ENCODE measurements at places on chromosomes 1 and 21.

DNA sequence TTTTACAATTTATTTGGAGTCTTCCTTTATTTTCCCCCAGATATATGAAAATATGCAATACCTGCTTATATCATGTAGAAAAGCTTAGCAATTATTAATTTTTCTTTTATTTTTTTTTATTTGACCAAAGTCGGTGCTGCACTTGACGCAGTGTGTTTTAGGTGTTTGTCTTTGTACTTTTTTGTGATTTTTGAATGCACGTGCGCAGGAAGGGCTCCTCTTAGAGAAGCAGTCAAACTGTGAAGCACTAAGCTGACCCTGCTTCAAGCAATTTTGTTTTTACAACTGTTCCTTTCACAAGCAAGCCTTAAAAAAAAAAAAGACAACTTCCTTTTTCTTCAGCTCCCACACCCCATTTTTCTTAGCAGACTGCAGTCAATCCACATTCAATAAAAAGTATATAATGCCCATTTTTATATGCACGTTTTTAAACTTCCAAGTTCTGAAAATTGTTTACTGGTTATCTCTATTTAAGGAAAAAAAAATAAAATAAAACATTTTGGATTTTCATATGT is 267.4 kb downstream of the TM2D1 start:
- no peak for DNase-seq

DNA sequence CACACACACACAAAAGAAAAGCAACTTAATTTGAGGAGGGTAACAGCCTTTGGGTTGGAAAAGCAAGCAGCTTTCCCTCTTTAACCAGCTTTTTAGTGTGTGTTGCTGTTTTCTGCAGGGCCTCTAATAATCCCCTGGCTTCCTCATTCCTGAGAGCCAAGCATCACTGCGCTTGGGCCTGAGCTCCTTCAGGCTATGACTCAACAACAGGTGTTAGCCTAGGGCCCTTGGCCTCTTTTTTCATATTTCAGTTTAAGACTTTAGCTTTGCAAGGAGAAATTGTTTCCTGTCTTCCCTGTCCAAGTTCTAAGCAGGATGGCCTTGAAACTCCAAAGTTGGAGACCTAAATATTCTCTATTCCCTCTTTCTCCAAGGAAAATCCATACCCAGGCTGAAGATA is 26.2 kb upstream of the SNX27 start:
- no peak for DNase-seq

GRCh38 chr1:179002552-179003345 is 22.9 kb upstream of the FAM20B start:
- peak; percentile 54 for DNase-seq

DNA sequence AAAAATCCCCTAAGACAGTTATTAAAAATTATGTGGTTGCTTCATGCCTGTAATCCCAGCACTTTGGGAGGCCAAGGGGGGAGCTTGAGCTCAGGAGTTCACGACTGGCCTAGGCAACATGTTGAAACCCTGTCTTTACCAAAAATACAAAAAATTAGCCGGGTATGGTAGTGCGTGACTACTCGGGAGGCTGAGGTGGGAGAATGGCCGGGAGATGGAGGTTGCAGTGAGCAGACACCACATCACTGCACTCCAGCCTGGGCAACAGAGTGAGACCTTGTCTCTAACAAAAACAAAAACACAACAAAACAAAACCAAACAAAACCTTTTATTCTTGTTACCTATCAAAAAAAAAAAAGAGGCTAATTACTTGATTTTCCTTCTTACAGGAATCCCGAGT is 2.1 kb downstream of the ELK4 start:
- no peak for DNase-seq

DNA sequence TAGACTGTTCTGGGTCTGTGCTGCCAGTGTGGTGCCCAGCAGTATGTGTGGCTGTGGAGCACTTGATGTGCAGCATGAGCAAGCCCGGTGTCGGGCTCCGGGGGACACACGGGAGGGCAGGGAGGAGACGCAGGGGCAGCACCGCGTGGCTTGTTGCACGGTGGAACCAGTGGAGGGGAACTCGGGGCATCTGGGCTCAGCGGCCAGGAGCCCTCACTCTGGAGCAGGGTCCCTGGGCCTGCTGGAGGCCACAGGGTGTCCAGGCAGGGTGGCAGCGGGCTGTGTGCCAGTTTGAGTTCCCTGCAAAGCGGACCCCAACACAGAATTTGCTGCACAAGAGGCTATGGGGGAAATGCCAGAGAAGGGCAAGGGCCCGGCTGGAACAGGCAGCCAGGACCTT is 30.6 kb downstream of the PCNT start:
- DNase-seq: no peak

GRCh38 chr21:27423038-27423437 is 456.1 kb upstream of the ADAMTS5 start:
- DNase-seq: no peak

- no peak for DNase-seq
Measured at GRCh38 chr1:115506924-115507589, 134.7 kb upstream of the VANGL1 start.

GRCh38 chr1:244751271-244751895 is 84.1 kb upstream of the COX20 start:
- DNase-seq: no peak

DNA sequence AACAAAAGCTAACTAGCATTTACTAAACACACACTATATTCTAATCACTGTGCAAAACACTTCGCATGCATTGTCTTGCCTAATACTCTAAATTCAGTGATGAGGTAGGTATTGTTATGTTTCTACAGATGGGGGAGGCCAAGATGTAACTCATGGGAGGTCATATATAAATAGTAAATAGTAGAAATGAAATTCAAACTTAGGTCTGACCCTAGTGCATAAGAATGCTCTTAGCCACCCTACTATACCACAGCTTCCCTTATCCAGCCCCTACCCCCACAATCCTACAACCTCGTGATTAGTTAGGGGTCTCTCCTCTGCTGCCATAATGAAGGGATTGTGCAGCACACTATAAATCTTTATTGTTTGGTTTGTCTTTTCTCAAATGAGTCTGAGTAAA is 3.3 kb downstream of the PFDN2 start:
- no peak for DNase-seq

DNA sequence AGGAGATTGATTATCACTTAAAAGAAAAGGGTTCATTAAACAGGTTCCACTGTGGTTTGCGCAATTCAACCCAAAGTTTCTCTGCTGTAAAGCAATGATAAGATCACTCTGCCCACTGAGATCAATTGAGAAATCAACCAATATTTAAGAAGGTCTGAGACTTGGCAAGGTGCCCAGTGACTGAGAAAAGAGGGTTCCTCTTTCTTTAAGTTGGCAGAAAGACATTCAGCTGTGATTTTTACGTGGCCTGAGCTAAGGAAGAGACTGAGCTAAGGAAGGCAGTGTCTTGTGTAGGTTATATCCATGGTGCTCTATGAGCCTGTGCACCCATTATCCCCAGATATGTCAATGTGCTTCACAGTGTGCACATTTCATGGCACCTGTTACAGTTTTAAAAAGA is 344.1 kb downstream of the DISC1 start:
- DNase-seq: no peak

DNA sequence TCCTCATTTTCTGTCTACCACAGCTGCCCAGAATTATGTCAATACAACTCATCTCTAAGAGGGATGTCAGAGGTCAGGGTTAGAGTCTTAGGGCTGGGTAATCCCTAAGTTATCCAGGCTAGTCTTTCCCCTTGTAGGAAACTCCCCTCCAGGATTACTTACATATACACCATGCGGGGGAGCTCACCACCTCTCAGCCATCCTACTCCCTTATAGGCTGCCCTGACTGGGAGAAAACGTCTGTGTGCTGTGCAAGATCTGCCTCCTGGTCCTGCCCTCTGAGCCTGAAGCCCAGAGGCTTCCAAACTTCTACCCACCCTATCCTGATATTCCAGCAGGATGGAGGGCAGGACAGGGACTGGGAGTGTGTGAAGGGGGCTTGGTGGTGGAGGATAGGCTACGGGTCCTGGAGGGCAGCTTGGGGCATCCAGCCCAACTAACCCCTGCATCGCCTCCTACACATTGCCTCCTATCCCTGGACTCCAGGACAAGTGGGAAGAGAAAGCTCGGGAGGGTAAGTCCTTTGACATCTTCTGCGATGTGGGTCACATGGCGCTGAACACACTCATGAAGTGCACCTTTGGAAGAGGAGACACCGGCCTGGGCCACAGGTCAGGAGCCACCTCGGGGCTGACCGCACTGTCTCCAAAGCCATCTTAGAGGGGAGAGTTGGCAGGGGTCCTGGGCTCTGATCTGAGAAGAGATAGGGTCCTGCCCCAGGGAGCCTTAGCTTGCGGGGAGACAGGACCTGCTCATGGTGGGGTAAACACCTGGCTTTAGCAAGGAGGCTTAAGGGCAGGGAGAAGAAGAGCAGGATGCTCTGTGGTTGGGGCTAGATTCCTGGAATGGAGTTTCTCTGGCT is 14.4 kb downstream of the CYP4B1 start:
- no peak for DNase-seq

DNA sequence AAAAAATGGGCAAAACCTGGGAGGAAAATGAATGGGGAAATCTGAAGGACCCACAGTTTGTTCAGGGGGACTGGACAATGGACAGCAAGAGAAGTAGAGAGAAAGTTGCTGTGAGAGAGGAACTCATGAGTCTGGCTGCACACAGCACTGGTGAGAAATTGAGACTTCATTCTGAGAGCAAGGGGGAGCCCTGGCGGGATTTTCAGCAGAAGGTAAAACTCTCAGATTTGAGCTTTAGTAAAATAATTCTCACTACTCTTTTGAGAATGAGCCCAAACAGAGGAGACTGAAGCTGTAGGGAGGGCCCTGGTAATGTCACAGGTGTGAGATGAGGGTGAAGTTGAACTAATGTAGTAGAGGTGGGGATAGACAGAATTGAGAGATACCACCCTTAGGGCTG is 438.6 kb downstream of the OMA1 start:
- no peak for DNase-seq

- DNase-seq: no peak
Measured at GRCh38 chr1:154730259-154730658, 122.3 kb upstream of the ADAR start.

- no peak for DNase-seq
Measured at GRCh38 chr1:84121360-84121759, 22.7 kb upstream of the PRKACB start.

- no peak for DNase-seq
Measured at GRCh38 chr1:162552684-162553252, 8.8 kb upstream of the UAP1 start.

DNA sequence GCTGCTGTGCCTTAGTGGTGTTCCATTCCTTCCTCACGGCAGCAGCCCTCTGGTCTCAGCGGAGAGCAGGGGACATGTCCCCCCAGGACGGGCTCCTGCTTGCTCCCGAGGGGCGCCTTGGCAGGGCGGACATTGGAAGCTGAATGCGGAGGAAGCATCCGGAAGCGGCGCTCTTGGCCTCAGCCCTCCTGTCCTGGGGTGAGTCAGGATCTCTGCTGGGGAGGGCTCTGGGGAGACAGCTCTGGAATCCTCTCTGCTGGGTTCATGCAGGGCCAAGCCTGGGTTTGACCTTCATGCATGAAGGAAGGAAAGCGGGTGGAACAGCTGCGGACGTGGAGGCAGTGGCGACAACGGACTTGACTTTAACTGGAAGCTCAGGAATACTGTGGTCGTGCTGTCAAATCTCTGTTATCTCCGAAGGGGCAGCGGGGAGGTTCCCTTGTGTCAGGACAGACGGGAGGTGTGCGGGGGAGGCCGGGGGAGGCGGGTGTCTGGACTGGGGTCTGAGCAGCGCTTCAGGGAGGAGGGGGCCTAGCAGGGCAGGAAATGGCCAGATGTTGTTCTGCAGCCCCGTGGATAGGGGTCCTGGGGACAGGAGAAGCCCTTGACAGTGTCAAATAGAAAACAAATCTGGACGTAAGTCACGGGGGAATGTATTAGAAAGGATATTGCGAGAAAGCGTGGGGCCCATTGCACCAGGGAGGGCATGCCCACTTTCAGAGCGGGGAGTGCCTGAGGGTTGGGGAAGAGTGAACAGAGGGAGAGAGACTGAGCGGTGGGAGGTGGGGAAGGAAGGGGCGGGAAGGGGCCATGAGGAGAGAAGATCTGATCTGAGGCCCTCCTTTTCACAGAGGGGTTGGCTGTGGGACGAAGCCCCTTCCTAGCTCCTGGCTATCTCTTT is 26.6 kb downstream of the CRYAA start:
- DNase-seq: no peak

- no peak for DNase-seq
Measured at GRCh38 chr1:38500352-38500751, 359.2 kb downstream of the RRAGC start.

- DNase-seq: no peak
Measured at GRCh38 chr1:205592443-205593003, 39.3 kb downstream of the ELK4 start.

- DNase-seq: no peak
Measured at GRCh38 chr1:117567435-117567834, 38.4 kb upstream of the TENT5C start.

DNA sequence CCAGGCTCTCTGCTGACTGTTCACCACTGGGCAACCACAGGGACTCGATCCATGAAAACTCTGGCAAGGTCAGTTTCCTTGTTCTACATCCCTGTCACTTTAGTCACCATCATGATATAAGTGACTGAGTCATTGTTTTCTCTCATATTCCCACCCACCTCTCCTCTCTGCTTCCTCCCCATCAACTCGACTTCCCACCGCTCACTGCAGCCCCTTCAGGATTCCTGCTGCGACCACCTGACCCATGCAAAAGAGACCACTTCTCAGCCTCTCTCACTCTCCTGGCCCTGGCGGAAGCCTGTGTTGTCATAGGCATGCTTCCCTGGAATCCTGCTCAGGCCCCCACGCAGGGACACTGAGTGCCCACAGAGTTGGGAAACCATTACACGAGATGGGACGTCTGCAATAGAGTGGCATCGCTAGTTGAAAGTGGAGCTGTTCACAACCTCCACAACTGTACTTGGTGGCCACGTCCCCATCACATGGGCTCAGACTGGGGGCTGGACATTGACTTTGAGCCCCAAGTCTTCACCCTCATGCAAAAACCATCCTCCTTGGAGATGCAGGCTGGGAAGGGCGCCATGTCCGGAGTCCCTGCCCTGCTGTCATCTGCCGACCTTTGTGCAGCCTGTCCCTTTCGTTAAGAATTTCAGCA is 1.8 kb upstream of the TFF2 start:
- DNase-seq: no peak

DNA sequence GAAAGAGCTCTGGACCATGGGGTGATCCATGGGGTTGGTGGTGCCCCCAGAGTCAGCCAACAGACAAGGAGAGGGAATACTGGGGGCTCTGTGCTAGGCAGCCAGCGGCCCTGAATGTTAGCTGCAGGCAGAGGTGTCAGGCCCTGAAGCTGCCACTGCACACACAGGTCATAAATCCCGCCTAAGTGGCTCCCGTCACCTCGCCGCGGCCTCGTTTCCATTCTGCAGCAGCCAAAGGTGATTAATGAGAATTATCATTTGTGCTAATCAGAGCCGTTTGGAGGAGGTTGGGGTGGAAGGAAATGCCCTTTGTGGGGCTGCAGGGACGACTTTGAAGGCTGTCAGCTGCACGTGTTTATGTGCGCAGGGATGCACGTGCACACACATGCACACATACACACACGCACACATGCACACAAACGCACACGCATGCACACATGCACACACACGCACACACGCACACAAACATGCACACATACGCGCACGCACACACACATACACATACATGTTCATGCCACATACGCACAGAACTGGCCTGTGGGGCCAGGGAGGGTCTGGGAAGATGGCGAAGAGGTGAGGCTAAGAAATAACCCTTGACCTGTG is 88.8 kb upstream of the ARHGEF16 start:
- DNase-seq: no peak
